Right renal pelvis (tissue), 4 donors: ENCODE measurements at places on chromosomes 11 and 22. TPM values are rescaled to one million over a fixed set of nuclear protein-coding genes. Genes with fewer than 3 reads are reported as not detected.
A peak's percentile ranks its signal among the peaks of the same experiment; 100 is the strongest.

DNA sequence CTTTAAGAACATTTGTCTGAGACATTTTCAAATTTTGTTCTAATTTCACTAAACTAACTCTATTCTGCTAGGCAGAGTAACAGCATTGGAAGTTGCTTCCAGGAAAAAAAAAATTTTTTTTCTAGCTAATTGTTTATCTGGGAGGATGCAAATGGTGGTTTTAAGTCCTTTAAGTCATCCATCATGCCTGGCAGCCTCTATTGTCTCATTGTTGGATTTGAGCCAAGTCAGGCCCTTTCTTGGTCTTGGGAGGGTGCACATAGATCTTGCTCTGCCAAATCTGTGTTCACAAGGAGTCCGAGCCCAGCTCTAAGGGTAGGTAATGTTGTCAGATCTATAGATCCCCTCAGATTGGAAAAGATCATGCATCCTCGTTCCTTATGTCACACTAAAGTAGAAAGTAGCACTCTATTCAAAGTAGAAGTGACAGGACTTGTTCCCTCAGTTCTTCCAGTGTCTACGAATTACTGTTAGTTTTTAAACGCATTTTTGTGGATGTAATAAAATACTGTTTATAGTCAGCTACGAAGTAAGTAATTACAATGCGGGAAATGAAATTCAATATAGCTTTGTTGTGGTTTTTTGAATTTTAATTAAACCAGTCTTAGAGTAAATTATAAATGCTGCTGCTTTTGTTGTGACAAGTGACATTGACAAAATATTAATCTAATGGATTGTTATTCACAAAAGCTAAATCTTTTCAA lies 166.0 kb upstream of the RASSF10 start:
- peak; percentile 48 for DNase-seq

Gene CALCA
- polyA plus RNA-seq, result 11.6 TPM

Gene MFNG
- polyA plus RNA-seq, result 9.8 TPM

DNA sequence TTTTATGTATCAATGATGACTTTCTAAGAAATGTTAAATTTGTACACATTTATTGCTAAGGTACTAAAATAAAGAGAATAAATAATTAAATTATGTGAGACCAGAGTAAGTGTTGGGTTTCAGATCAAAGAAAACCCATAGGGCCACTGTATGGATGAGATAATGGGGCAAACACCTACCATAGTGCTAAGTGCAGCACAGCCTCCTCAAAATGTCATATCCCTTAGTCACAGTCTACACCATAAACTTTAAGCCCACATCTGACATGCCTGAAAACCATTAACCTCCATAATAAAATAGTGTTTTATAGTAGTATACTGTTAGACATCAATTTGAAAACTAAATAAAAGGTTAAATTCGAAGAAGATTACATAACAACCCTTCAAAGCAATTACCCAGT lies 37.5 kb downstream of the SESN3 start:
- no peak for DNase-seq

- no peak for DNase-seq
Observed at GRCh38 chr11:47154616-47155570, 21.8 kb downstream of the ARFGAP2 start.

Gene OR5B3
- polyA plus RNA-seq, result not detected

Gene C11orf42
- polyA plus RNA-seq, result 0.70 TPM

DNA sequence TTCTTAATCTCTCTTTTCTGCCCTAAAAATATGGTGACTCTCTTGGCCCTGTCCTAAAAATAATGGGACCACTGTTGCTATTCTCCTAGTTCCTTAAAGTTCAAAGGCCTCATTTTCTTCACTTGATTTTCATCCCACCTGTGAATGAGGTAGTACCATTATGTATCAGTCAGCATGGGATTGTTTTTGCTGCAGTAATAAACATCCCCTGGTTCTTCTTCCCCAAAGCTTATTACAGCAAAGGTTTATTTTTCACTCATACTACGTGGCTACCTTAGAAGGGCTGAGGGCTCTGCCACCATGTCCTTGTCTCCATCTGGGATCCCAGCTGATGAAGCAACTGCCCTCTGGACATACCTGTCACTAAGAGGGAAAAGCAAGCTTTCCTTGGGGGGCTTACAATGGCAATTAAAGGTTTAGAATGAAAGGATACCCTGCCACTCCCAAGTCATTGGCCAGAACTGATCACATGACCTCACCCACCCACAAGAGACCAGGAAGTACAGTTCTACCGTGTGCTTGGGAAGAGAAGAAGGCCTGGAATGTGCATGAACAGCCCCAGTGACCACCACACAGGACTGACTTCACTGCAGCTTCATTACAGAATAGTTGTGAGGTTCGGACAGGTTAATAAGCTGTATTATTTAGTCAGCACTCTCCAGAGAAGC lies 7.8 kb downstream of the TTC38 start:
- no peak for DNase-seq
